ENCODE measurements at places on chromosomes 7 and 10. TPM values are rescaled to one million over a fixed set of nuclear protein-coding genes. Genes with fewer than 3 reads are reported as not detected.

GRCh38 chr10:103663802-103664201 is 170.3 kb downstream of the NEURL1 start:
- no peak for DNase-seq

- DNase-seq: no peak
Observed at GRCh38 chr10:43892062-43892770, 243.5 kb upstream of the ZNF32 start.

- DNase-seq: no peak
Observed at GRCh38 chr10:8211631-8212030, 157.1 kb downstream of the GATA3 start.

DNA sequence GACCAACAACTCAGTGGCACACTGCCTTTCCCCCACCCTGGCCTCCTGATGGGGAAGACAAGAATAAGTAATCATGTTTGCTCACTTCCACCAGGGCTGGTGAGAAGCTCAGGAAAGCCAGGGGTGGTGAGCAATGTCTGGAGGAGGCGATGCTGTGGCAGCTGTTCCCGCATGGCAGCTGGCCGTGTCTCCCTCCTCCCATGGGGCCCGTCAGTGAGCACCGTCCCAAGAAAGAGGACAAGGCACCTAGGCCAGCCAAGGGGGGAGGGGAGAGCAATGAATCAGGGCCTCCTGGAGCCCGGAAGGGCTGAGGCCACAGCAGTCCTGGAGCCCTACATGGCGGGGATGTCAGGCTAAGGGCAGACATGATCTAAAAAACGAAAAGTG is 69.2 kb upstream of the INSIG1 start:
- DNase-seq: no peak

GRCh38 chr7:148105853-148106252 is 484.7 kb upstream of the C7orf33 start:
- DNase-seq: no peak

The MRM2 gene
- 10.3 TPM for total RNA-seq

DNA sequence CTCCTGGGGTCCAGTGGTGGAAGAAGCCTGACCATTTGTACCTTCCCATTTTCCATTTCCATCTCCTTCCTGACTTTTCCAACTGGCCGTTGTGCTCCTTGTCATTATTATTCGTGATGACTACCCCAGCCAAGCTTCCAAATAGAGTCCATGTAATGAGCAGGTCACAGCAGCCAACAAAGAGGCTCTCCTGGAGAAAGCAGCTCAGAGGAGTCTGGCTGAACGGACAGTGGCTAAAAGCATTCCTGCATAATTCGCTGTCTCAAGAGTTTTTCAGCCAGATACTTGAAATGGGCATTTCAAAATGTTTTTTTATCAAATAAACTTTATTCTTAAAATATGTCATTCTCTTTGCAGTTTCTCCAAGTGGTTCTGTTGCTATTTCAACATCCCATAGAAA is 458.6 kb downstream of the INHBA start:
- DNase-seq: no peak

GRCh38 chr7:26625286-26625685 is 239.1 kb downstream of the SKAP2 start:
- no peak for DNase-seq

The TMEM168 gene
- total RNA-seq: 84.2 TPM

DNA sequence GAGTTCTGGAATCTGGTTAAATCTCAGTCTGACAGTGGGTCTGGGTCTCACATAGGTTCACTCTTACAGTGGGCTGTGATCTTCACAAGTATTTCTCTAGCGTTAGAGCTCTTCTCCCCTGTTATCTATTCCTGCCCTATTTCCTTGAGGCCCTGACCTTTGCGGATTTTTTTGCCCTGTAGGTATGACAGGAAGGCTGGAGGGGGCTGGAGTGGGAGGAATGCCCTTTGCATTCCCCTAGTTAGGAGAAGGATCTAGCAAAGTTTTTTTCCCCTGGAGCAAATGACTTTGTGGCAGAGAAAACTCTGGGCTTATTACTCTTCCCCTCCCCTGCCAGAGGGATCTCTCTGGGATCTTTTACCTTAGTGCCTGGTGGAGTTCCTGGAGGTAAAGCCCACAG is 49.2 kb downstream of the GALNT11 start:
- DNase-seq: no peak

The STK31 gene
- 0.90 TPM for total RNA-seq

The IL2RA gene
- 0.37 TPM for total RNA-seq

The TMEM229A gene
- 2.0 TPM for total RNA-seq

- no peak for DNase-seq
Observed at GRCh38 chr7:130349911-130350782, 5.5 kb downstream of the CPA5 start.

DNA sequence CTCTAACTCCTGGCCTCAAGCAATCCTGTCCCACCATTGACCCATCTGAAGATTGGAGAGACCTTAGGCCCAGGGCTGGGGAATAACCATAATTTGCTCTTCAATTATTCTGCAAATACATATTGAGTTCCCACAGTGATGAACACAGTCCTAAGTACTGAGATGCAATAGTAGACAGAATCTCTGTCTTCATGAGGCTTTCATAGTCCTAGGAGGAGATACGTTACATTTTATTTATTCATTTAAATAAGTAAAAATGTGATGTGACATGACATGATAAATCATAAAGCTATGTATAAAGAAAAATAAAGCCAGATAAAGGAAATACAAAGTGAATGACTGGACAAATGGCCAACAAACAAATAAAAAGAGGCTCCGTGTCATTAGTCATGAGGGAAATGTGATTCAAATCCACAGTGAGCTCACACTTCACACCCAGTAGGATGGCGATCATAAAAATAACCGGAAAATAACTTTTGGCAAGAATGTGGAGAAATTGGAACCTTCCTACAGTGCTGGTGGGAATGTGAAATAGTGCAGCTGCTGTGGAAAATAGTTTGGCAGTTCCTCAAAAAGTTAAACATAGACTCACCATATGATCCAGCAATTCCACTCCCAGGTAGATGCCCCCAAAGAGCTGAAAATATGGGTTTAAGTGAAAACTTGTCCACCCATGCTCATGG is 52.1 kb upstream of the JCAD start:
- no peak for DNase-seq

The CPN1 gene
- 0.16 TPM for total RNA-seq

DNA sequence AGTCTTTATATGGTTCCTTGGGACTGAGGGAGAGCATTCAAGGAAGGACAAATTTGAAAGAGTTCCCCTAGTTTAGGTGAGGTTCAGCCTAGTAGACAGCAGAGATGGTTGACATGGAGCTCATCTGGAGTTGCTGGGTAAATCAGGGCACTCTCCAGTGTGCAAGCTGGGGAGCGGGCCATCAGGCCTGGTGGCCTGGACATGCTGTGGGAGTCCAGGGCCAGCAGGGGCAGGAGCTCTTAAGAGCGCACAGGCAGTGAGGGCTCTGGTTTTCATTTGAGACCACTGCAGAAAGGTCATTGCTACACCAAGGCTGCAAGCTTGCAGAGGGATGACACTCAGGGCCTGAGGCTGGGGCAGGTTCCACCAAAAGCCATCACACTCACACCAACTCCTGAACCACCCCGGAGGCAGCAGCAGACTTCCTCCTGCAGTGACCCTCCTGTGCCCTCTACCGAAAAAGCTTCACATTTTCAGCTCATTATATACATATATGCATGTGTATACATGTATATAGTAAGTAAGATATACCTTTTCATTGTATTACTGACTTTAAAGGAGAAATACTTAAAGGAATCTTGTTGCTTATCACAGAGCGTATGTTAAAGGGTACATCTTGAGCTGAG is 39.5 kb downstream of the STEAP1B start:
- DNase-seq: no peak

DNA sequence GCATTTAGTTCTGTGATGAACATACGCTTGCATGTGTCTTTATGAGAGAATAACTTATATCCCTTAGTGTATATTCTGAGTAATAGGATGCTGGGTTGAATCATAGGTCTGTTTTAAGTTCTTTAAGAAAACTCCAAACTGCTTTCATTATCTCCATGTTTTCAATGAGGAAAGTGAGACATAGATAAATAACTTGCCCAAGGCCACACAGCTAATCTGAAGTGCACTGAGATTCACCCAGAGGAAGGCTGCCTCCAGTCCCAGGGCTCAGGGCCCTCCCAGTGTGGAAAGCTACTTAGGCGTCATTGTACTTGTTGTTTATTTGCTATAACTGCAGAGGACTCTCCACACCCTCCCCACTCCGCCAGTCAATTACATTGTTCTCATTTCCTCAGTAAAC is 126.7 kb downstream of the INHBA start:
- DNase-seq: no peak

- no peak for DNase-seq
Observed at GRCh38 chr7:148939128-148939755, 55.2 kb upstream of the EZH2 start.

The HTR7 gene
- total RNA-seq: 2.2 TPM

- no peak for DNase-seq
Observed at GRCh38 chr7:151125470-151125845, 39.2 kb downstream of the AGAP3 start.

The SAMD8 gene
- total RNA-seq: 42.2 TPM
